Bone marrow (tissue), 2 donors: ENCODE measurements at places on chromosomes 5 and 9.

DNA sequence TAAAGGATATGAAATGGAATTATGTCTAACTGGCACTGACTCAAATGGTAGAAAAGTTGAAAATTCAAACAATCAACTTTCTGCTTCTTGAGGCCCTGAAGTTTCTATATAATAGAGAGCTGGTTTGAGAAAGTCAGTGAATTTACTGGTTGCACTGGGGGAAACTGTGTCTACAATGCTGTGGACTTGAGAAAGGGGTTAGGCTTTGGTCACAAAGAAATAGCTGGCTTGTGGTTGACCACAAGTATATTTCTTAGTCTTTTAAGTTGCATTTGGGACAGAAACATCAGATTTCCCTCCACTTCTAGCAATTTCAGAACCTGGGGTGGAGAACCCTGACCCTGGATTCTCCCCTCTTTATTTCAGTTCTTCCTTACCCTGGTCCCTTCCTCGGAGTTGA lies 192.6 kb upstream of the ACTBL2 start:
- no peak for DNase-seq

DNA sequence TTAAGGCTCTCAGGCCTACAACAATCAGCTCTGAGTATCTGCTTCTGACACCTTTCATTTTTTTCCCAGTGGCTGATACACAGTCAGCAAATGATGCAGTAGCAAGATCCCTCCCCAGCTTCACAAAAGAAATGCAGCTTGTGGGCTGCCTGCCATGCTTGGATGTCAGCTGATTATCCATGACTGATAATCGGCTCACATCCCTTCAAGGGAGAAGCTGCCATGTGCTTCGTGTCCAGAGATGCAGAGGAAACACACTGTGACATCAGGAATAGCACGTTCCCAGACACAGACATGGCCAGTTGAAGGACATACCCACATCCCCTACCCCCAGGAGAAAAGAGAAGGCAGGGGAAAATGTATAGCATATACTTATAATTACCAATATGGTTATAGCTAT lies 27.9 kb downstream of the TMEM215 start:
- no peak for DNase-seq

DNA sequence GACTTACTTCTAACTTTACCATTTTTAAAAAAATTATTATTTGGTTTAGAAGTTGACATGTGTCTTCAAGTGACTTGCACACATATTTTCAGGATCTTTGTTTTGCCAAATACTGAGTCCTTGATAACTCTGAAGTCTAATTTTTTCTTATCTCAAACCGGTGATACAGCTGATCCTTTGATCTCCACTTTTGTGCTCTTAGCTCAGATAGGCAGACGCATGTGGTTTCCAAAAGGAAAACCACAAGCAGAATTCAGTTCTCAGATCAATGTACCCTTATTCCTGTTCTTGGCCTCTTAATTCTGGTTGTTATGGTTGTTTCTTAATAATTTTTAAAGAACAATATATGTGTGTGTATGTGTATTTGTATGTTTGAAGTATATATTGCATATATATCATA lies 238.3 kb upstream of the EDIL3 start:
- no peak for DNase-seq

DNA sequence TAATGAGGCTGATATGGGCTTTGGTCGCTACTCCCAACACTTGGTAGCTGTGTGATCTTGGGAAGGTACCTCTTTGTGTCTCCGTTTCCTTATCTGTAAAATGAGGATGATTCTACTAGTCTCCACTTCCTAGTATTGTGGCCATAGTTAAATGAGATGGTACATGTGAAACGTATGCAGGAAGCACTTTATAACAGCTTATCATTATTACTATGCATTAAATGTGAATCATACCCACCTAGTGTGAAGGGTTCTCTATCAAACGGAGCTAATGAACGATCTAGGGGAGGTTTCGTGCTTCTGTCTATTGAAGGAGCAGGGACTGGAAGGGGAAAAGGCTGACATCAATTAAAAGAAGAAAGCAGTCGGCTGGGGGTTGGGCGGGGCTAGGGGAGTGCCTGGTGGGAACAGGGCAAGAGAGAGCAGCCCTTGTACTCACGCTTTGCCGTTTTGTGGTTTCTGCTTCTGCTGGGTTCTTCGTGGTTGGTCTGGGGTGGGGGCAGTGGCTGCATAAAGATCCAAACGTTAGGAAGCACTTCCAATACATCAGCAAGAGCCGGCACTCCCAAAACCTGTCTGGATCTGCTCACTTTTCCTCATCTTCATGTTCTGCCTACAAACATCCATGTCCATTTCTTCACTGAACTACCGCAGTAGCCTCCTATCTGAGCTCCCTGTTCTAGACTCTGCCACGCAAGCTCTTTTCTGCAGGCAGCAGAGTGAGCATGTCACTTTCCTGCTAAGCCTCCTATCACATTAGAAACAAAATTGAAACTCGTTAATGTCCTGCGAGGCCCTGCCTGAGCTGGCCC lies 30.8 kb downstream of the LCP2 start:
- no peak for DNase-seq

GRCh38 chr5:2626572-2626971 lies 124.9 kb downstream of the IRX2 start:
- no peak for DNase-seq

GRCh38 chr5:146825033-146825432 lies 53.5 kb downstream of the PPP2R2B start:
- DNase-seq, result no peak

GRCh38 chr5:33074548-33074947 lies 363.4 kb downstream of the NPR3 start:
- DNase-seq, result no peak

DNA sequence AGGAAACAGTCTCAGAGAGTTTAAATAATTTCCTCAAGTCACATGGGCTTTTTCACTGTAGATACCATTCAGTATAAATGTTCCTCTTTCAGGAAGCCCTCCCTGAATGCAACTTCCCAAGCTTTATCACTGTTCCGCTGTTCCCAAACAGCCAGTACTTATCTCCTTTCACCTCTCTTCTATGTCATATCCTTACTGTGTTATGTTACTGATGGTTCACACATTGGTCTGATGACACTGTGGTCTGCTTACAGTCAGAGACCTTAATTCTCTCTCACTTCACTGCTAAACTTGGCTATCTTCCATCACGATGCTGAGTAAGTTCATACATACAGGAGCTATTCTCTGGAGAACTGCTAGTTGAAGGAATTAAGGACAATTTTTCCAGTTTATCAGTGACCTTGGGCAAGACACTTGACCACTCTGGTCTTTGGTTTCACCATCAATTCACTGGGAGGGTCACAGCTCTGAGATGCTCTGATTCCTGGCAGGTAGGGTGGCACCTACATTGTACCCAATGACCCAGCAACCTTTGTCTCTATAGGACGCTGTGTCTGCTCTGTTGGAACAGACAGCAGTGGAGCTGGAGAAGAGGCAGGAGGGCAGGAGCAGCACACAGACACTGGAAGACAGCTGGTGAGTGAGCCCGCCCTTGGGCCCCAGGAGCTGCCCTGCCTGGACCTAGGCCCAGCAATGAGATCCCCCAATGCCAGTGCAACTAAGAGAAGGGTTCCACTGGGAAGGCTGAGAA lies 42.1 kb upstream of the RARS1 start:
- no peak for DNase-seq

DNA sequence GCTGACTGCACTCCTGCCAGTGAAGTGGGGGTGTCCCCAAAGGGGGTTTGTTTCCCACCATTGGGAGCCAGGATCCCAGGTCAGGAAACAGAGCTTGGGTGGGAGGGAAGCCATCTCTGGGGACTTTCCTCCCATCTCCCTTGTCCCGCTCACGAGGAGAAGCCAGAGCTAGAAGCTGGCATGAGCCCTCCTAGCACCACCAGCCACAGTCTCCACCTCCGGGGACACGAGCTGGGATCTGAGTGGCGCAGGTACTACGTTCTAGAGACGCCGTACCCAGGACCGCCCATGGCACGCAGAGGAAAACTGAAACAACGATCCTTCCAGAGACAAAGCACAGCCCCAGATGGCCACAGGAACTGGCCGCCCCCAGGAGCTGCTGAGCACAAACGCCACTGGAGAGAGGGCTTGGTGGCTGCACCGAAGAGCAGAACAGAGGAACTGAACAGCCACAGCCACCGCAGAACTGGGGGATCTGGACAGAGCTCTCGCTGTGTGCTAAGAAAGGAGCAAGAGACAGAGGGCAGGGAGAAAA lies 29.8 kb downstream of the ADAMTS2 start:
- no peak for DNase-seq

DNA sequence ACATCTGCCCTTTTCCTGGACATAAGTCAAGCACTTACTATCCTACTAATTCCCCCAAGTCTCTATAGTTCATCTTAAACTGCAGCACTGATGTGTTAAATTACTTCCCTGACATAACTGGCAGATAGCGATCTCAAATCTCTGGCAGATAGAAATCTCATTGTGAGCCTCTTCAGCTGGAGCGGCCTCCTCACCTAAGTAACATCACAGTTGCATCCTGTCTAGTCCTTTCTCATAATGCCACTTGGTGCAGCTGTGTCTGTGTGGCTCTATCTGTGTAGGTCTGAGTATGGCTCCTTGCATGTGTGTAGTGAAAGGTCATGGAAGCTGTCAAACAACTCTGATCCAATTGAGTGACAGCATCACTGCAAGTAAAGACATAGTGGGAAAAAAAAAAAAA lies 53.6 kb upstream of the FST start:
- no peak for DNase-seq

- no peak for DNase-seq
These were observed 21.0 kb upstream of the C5orf58 start for GRCh38 chr5:170211575-170212334.

- no peak for DNase-seq
These were observed 20.0 kb upstream of the SPATA31E1 start for GRCh38 chr9:87862536-87863268.

DNA sequence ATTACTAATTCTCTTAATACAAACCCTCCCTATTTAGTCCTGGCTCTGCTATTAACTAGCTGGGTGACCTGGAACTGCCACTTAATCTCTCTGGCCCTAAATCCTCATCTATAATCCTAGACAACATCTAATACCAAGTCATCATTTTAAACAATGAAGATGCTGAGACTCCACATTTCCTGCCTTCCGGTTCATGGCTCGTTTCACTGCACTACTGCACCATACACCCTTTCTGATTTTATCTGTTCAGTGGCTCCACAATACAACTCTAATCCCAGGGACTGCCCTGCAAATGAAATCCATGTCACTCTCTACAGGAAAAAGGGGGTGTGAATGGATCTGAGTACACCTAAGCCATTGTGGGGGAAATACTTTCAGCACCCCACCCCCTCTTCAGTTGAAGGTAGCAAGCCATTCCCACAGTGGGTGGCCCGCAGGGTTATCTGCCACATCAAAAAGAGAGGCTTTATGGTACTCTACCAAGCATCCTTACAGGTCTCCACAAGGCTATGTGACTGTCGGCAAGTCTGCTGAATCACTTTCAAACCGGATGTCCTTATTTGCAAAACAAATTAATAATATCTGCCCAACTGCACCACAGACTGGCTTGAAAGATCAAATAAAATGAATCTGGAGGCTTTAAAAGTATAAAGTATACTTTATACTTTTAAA lies 89.5 kb downstream of the EPB41L4A start:
- DNase-seq, result no peak

- DNase-seq, result no peak
These were observed 284.2 kb upstream of the IRX1 start for GRCh38 chr5:3311433-3311832.

DNA sequence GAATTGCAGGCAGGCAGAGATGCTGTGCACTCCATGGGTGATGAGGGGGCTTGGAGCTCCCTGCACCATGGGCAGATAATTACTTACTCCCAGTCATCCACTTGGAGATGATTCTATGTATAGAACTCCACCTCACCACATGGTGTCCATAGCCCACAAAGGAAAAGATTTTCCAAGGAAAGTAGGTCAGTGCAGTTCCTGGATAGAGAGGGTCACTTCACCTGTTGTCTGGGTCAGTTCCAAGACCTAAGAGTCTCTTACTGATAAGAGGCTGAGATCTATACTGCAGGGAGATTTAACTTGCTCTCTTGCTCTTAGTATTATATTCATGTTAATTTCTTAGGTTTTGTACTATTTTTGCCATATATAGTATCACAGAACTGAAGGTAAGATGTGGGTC lies 113.9 kb upstream of the BRINP1 start:
- DNase-seq, result no peak

GRCh38 chr5:141646026-141646425 lies 5.2 kb downstream of the FCHSD1 start:
- no peak for DNase-seq

DNA sequence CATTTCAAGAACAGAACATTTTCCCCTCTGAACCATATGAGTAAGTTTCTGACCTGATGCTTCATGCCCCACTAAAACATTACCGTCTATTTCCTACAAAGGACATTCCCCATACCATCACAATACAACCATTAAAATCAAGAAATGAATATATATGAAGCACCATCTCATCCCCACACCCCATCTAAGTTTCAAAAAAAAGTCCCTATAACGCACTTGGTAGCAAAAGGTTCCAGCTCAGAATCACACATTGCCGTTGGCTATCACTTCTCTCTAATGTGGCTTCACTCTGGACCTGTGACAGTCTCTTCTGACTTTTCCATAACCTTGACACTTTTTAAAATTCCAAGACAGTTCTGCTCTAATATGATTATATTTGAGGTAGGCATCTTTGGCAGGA lies 5.9 kb downstream of the EMB start:
- DNase-seq, result no peak

- no peak for DNase-seq
These were observed 160.6 kb downstream of the PLK2 start for GRCh38 chr5:58299256-58299655.

- no peak for DNase-seq
These were observed 353.3 kb downstream of the GADD45G start for GRCh38 chr9:89958086-89958485.

DNA sequence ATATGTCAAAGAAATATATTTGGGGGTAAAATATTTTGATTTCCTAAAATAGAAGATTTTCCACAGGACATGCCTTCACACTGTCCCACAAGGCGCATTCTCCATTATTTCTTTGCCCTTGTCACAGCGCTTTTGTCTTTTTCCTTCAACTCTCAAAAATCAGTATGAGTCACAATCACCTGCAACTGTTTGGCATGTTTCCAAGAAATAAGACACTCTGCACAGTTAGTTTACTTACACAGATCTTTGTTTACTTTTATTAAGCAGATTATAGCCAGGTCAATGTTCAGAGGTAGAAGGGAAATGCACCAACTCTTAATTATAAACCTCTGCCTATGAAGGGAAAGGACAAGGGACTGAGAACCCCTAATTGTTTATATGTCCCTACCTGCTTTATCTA lies 9.5 kb downstream of the CEMIP2 start:
- DNase-seq, result no peak

DNA sequence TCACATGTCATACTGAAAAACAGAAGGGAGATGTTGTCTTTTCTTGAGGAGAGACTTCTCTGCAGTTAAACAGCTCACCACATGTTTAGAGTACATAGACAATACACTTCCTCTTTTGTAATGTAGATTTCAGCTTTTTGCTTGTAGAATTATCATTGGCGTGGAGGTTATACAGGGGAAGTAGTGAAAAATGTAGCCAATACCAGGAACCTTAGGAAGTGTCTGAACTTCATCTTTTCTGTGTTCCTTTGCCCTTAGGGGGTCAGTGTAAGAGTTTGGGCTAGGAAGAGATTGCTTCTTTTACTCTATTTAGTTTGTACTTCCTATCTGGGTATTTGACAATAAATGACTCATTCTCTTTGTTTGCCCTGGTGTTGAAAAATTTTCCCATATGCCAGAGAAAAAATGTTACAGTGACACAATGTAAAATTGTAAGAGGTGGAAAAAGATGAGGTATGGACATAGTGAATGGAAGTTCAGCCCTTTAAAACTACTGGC lies 21.0 kb upstream of the CDKN2B start:
- DNase-seq, result no peak

- no peak for DNase-seq
These were observed 73.8 kb upstream of the RAI14 start for GRCh38 chr5:34582371-34582770.

- DNase-seq, result no peak
These were observed 154.0 kb downstream of the PIK3R1 start for GRCh38 chr5:68369457-68370125.
